Thoracic aorta (tissue), 2 donors: ENCODE measurements at places on chromosomes 3 and 15.
A peak's percentile ranks its signal among the peaks of the same experiment; 100 is the strongest.

GRCh38 chr3:15458212-15458780 is 30.9 kb downstream of the EAF1 start:
- no peak for DNase-seq

GRCh38 chr15:74449643-74450205 is 11.2 kb downstream of the UBL7 start:
- no peak for DNase-seq

DNA sequence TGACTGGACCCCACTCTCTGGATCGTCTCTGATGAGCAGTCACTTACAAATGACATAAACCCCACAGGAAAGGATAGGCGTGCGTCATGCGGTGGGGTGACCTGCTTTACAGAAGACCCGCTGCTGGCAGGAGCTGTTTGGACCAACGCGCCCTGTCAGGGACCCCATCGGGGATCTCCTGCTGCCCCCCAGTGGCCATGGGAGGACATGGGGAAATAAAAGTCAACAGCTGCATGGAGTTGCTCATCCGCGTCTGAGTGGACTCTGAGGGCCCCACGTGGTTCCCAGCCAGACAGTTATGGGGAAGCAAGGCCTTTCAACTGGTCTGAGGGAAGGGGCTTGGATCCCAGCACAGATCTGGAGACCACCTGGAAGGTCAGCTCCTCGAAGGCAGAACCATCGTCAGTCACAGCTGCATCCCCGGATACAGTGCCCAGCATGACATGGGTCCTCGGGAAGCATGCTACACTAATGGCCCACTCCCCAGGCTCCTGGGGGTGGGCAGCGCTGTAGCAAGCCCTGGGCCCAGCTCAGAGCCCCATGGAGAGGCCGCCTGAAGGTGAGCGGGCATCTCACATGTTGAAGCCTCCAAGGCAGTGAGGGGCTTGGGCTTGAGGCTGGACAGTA is 32.1 kb downstream of the PTH1R start:
- DNase-seq, result peak; percentile 73

- DNase-seq, result no peak
Observed at GRCh38 chr15:95365511-95366107, 964.9 kb upstream of the NR2F2 start.

- no peak for DNase-seq
Observed at GRCh38 chr3:70840106-70840870, 527.9 kb upstream of the MDFIC2 start.

GRCh38 chr3:133962849-133963248 is 66.9 kb downstream of the SLCO2A1 start:
- DNase-seq, result no peak

DNA sequence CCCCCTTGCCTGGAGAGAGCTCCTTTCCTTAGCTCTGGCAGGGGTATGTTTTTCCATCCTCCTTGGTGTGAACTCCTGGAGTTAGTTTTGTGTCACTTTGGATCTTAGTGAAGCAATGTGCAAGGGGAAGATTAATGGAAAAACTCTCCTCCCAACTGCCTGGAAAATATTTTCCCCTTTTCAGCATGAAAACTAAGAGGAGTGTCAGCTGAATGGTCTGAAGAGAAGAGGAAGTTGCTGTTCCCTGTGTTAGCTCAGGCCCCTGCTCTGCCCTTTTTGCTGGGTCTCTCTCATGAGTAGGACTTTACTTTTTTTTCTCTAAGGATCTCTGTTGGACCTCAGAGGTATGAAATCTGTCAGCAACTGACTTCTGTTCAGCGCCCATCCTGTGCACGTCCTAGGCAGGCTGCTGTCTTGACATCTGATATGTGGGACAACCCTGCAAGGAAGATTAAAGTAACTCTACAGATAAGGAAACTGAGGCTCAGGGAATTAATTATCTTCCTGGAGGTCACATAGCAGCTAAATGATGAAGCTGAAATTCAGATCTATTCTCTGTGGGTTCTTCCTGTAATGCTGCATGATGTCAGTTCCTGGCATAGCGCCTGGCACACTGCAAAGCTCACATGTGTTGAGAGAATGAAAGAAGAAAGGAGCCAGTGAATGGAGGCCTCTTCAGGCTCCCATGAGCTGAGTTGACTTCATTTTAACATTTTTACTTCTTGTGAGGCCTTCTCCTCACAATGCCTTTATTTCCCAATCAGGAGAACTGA is 109.7 kb upstream of the GALNT15 start:
- DNase-seq, result peak; percentile 61

DNA sequence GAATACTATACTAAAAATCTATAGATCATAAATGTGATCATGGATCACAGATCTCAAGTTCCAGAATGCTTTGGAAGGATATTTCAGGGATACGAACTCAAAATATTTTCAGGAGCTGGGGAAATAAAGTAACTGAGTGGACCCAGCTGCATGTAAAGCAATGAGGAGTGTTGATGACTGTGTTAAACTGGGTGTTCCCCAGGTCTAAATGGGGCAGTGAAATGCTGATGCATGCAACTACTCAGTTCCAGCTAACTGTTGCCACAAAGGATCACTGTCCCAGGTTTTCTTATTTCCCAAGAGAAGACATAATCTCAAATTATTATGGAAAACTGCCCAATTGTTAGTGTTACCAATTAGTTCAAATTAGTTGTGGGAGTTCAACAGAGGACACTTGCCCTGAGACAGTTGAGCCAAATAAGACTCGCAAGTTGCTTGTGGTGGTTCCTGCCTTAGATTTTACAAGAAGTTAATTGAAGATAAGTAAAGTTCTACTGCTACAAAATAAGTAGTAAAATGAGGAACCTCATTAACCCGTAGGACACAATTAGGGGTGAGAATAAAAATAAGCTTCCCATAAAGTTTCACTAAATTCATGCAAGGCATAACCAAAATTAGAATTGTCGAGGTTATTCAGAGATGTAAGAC is 66.3 kb upstream of the IL12A start:
- DNase-seq, result no peak

GRCh38 chr3:85252686-85253085 is 293.9 kb downstream of the CADM2 start:
- no peak for DNase-seq

- DNase-seq, result no peak
Observed at GRCh38 chr15:39887211-39887610, 32.9 kb downstream of the GPR176 start.

DNA sequence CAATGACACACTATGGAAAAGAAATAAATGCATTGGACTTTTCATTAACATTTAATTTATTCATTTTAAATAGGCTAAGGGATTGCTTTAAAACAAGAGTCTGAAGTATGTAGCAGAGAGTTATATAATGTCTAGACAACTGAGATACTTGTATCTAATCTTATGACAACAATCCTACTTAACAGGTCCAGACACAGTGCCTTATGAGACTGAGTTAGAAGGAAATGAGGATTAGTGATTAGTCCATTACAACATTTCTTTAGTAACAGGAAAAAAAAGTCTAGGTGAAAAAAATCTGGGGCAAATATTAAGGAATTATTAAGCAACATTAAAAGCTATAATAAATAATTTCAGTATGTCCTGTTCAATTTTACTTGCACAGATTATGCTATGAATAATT is 140.6 kb downstream of the MEIS2 start:
- DNase-seq, result no peak

GRCh38 chr15:69868756-69869155 is 229.0 kb downstream of the TLE3 start:
- no peak for DNase-seq

DNA sequence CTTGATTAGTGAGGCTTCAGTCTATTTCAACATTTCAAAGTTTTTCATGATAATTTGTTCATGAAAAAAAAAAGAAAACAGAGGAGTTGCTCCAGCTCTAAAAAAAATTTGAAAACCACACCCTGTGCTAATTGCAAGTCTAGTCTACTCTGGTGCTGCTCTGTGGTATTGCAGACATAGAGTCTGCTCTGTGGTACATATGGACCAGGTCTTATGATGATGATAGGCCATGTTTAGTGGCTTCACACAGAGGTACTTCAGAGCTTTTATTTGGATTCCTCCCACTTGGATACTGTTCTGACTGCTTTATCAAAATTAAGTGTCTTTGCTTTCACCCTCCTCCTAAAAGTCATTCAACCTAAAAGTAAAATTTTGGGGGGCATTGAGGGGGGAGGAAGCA is 160.8 kb downstream of the ALCAM start:
- no peak for DNase-seq

GRCh38 chr15:77629070-77630030 is 3.4 kb downstream of the LINGO1 start:
- DNase-seq, result no peak
